HEK293T (cell line): ENCODE measurements at places on chromosomes 1 and 21.

GRCh38 chr21:45411810-45412206 lies 6.8 kb downstream of the COL18A1 start:
- no peak for DNase-seq

GRCh38 chr1:2248127-2248826 lies 20.2 kb downstream of the SKI start:
- DNase-seq, result no peak

GRCh38 chr1:228969953-228970800 lies 234.9 kb downstream of the RHOU start:
- peak; percentile 4 for DNase-seq

GRCh38 chr1:203028067-203028783 lies 1.9 kb downstream of the PPFIA4 start:
- no peak for DNase-seq

- no peak for DNase-seq
Observed at GRCh38 chr1:203408486-203409481, 57.9 kb upstream of the FMOD start.

GRCh38 chr1:40039245-40039756 lies 1.2 kb upstream of the CAP1 start:
- no peak for DNase-seq

- no peak for DNase-seq
Observed at GRCh38 chr1:52352690-52353089, 13.3 kb downstream of the CC2D1B start.

GRCh38 chr1:214416417-214416816 lies 135.0 kb downstream of the PTPN14 start:
- DNase-seq, result no peak

GRCh38 chr1:218345673-218346390 lies 696 bp downstream of the TGFB2 start:
- peak; percentile 63 for DNase-seq

DNA sequence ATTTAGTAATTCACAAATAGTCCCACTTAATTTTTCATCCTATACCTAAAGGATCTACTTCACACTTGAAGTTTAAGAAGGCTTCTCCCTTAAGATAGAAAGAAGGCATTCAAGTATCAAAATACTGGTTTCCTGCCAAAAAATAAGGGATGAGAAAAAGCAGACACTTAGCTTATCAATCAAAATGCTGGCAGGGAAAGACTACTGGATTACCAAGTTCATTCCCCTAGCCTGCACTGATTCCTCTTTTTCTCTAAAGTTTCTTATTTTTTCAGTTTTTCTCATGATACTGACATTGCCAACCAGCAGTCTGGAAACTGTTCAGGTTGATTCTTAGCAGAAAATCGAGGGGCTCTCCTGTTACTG lies 204.6 kb downstream of the GABPA start:
- no peak for DNase-seq

GRCh38 chr1:154490317-154490716 lies 11.7 kb upstream of the TDRD10 start:
- DNase-seq, result no peak

GRCh38 chr21:41135746-41136145 lies 32.2 kb upstream of the BACE2 start:
- DNase-seq, result no peak

DNA sequence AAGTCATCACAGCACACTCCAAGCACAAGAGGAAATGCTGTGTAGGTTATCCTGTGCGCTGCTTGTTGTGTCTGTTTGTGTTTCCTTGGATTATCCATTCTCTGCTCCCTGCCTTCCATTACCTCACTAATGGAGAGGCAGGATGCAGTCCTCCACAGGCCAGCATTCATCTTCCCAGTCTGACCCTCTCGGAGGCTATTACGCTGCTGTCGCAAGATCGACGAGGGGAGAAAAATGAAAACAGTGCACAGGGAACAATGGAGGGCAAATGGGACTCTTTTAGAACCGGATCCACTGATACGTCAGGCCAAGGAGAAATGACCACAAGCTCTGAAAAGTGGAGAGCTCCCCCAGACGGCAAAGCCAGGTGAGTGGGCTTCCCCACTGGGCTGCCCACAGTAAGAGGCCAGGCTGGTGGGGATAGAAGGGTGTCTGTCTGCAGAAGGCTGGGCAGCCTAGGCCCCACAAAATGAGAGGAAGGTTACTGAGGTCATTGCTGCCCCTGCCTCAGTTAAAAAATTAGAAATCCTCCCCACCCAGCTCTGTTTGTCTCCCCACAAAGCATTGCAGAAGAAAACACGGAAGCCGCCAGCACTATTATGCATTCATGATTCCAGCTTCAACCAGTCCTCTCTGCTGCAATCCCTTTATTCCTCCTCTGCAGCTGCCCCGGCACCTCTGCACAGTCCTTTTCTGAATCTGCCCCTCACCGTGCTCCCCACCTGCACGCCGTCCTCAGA lies 21.7 kb downstream of the LRRN2 start:
- no peak for DNase-seq

DNA sequence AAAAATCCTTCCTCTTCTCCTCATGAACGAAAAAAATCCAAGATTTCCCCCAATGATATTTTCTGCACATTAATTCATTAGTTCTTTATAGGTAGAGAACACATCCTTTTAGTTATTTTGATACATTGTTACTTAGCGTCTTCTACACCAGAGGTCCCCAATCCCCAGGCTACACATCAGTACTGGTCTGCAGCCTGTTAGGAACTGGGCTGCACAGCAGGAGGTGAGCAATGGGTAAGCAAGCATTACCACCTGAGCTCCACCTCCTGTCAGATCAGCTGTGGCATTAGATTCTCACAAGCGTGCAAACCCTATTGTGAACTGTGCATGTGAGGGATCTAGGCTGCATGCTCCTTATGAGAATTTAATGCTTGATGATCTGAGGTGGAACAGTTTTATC lies 13.0 kb downstream of the EXTL2 start:
- no peak for DNase-seq

GRCh38 chr1:91734761-91735160 lies 151.2 kb downstream of the TGFBR3 start:
- DNase-seq, result no peak

DNA sequence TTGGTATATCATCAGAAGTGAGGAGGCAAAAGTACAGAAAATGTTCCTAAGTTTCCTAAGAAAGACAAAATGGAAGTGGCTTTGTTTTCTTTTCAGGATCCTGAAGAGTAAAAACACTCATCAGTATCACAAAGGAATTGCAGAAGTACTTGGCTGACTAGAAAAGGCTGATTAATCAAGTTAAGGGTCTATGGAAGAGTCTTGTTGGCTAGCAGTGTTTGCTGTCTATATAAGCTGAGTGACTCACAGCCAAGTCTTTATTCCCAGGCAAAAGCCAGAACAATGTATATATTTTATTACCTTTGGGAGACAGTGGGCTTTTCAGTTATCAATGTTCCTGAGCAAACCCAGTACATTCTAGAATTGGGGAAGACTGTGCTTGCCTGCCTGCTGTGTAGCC lies 777.0 kb downstream of the PLA2G4A start:
- DNase-seq, result no peak

DNA sequence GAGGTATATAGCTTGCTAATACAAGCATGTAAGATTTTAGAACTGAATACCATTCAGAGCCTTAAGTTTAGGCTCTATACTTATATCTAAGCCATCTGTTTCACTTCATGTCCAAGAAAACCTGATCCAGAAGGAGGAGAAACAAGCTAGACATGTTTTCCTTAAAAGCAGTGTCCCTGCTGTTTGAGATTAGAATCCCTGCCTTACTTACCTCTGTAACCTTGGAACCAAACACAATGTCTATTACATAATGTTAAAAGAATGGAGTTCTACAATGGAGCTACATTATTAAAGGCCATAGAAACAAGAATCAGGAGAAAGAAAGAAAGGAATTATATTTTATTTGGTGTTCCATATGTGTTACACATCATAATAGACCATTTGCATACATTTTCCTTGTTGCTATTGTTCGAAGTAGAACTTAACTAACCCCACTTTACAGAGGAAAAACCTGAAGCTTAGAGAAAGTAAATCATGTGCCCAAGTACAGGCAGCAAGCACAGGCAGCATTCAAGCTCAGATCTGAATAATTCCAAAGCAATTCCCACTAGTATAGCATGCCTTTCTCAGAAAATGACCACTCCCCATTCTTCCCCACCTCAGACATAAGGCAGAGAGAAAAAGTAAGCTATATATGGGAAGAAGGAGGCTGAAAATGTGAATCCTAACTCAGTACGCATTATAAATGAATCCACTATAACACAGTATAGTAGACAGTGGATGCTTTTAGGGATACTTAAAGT lies 380.1 kb upstream of the SPAG17 start:
- DNase-seq, result no peak

DNA sequence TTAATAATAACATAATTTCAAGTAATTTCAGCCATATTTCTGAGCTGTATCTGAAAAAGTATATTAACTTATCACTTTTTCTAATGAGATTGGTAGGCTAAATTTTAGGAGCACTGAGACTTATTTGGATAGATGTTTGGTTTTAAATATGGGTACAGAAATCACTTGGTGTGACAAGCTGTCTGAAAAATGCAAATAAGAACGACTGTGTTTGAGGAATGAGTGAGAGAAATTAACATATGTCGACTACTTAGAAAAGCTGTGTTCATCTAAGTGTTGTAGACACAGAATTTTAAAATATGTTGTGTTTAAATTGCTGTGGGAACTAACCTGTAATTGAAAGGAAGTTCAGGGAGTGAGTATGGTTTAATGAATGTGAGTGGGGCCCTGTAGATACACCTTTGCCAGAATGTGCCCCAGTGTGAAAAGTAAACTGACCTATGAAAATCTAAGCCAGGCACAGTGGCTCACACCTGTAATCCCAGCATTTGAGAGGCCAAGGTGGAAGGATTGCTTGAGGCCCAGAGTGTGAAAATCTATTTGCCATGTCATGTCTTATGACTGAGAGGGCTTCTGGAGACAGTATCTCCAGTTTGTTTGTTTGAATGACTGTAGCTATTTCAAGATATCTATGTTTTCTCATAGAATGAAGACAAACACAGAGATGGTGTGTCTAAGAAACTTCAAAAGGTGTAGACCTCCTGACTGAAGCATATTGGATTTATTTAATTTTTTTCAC lies 53.8 kb upstream of the LRRC8C start:
- DNase-seq, result no peak

DNA sequence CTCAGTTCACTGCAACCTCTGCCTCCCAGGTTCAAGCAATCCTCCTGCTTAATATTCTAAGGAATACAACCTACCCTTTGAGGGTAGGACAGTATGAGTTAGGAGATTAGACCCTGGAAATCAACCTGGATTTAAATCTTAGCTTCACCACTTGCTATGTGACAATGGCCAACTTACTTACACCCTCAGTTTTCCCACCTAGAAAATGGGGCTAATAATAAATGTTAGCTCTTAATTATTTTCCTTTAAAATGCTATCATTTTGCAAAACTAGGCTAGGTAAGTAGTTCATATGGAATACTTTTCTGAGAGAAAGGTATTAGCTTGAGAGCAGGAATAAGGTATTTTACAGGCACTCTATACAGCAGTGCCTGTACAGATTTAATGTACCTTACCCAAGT lies 110.8 kb downstream of the PHTF1 start:
- DNase-seq, result no peak

- DNase-seq, result no peak
Observed at GRCh38 chr1:229381234-229381633, 38.4 kb upstream of the CCSAP start.

- no peak for DNase-seq
Observed at GRCh38 chr1:19360432-19360831, 48.3 kb downstream of the SLC66A1 start.

- no peak for DNase-seq
Observed at GRCh38 chr21:35796844-35797243, 263.5 kb downstream of the SETD4 start.
